ENCODE measurements at places on chromosomes 2 and 18.

DNA sequence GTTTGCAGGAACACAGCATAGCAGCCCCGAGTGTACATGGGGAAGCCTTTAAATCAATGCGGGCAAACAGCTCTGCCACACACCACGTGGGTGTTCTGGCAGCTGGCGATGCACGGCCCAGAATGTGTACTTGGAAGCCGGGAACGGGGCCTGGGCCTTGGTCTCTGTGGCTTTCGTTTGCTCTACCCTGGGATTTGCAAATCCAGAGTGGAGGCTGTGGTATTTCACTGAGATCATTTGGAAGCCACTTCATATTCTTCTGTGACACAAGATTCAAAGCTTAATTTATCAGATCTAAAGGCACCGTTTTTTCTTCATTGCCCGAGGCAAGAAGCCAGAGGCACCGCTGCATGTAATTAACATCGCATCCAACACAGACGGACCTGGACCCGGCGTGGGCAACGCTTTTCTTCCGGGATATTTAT, 246.3 kb upstream of the MYT1L start:
- DNase-seq = no peak

DNA sequence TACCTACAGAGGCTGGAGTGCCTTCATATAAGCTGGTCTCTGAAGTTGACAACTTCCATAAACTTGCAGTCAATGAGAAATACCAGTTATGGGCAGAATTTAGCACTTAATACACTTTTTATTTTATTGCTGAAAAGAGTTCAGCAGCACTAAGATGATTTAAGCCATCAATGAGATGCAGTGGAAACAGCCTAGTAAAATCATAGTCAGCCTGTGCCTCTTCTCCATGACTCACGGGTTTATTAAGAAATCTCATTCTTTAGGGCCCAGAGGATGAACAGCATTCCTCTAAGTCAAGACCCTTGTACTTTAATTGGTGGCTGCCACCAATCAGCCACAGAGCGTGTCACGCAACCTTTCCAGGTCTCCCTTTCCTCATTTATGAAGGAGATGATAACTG, 1357.9 kb upstream of the CELF4 start:
- DNase-seq = no peak

GRCh38 chr18:55236150-55236931, 277.1 kb upstream of the CCDC68 start:
- no peak for DNase-seq

DNA sequence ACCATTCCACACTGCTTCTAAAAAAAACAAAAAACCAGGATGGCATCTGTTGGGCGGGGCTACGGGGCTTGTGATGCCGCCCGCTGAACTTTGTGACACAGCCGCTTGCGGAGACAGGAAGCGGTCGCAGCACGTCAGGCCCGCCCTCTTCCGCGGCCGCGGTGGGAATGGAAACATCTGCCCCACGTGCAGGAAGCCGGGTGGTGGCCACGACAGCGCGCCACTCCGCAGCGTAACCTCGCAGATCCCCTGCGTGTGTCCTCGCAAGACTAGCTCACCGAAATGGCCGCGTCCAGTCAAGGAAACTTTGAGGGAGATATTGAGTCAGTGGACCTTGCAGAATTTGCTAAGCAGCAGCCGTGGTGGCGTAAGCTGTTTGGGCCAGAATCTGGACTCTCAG, 168.5 kb downstream of the SUCLG1 start:
- no peak for DNase-seq

DNA sequence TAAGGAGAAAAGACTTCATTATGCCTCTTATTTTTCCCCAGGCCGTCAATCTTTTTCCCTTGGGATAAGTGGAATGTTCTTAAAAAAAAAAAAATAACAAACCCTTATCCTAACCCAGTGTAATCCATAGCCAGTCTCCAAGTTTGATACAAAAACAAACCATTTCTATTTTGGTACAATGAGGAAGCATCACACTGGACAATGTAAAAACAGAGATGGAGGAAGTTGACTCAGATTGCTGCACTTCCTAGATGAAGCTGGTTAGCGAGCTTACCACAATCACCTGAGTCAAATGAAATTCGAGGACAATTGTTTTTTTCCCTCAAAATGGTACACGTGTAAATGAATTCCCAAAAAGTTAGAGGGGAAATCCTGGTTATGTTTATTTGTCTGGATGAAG, 259.7 kb downstream of the TCF4 start:
- no peak for DNase-seq

- DNase-seq = no peak
These were observed 208.4 kb upstream of the COL3A1 start for GRCh38 chr2:188765522-188766470.

GRCh38 chr18:8667846-8668245, 37.5 kb upstream of the MTCL1 start:
- no peak for DNase-seq

DNA sequence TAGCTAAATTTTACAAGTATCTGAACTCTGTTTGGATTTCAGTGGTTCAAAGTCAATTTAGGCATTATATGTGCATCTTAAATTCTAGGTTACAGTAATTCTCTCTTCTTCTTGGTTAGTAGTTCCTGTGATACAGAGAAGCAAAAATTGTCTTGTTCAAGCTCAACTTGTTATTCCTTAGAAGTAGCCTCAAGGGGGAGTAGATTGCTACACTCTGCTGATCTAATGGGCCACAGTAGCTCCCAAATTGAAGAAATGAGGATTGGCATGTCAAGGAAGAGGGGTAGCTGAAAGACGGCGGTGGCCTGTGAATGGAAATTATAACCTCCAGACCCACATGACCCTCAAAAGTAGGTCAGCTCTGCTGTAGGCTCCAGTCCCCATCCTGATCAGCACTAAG, 334.7 kb downstream of the HRH4 start:
- no peak for DNase-seq

GRCh38 chr2:231646476-231646875, 53.8 kb downstream of the TEX44 start:
- no peak for DNase-seq

DNA sequence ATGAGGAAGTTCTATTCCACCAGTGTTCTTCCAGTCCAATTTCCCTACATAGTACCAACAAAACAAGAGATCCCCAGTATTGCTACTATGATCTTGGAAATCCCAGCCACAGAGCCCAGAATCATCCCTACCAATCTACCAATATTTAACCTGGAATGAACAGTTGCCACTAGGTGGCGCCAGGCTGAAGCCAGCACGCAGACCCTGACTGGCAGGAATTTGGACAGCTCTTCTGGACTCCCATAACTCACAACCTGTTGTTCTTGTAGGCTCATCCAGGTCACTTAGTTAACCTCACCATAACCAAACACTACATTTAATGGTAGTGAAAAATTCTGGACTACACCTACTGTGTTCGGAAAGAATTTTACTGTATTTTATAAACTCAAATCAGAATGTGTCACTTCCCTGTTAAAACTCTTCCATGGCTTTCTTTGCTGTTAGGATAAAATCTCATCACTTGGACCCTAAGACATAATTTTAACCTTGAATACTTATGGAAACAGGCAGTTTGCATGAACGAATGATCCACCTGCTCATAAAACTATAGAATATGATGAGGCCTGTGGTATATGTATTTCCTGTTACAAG, 59.8 kb upstream of the SLC38A11 start:
- DNase-seq = peak; percentile 14

GRCh38 chr2:235268535-235268934, 225.3 kb upstream of the AGAP1 start:
- no peak for DNase-seq

GRCh38 chr18:76374330-76375281, 120.4 kb downstream of the ZNF516 start:
- DNase-seq = no peak

DNA sequence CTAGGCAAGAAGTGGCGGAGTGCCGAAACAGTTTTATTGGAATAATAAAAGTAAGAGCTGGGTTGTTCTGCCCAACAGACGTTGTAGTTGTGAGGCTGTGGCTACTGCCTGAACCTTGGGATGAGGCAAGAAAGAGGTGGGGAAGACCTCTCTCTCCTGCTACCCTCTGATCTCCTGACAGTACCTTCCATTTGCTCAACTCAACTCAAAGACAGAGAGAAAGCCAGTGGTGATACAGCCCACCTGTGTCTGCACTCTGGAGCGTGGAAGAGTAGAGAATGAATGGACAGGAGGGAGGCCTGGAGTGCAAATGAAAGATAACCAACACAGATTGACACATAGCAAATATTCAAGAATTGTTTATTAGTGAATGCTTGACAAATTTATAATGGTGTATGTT, 590.3 kb downstream of the NYAP2 start:
- DNase-seq = no peak

GRCh38 chr2:109382226-109382895, 231.4 kb downstream of the SEPTIN10 start:
- no peak for DNase-seq

DNA sequence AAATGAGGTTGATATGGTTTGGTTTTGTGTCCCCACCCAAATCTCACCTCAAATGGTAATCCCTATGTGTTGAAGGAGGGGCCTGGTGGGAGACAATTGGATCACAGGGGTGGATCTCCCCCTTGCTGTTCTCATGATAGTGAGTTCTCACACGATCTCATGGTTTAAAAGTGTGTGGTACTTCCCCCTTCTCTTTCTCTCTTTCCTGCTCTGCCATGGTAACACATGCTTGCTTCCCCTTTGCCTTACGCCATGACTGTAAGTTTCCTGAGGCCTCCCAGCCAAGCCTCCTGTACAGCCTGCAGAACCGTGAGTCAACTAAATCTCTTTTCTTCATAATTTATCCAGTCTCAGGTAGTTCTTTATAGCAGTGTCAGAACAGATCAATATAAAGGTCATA, 24.7 kb upstream of the FAM124B start:
- DNase-seq = no peak

- no peak for DNase-seq
These were observed 29.7 kb upstream of the CYTIP start for GRCh38 chr2:157473581-157473980.

- DNase-seq = no peak
These were observed 834.9 kb upstream of the SALL3 start for GRCh38 chr18:78144669-78145068.

DNA sequence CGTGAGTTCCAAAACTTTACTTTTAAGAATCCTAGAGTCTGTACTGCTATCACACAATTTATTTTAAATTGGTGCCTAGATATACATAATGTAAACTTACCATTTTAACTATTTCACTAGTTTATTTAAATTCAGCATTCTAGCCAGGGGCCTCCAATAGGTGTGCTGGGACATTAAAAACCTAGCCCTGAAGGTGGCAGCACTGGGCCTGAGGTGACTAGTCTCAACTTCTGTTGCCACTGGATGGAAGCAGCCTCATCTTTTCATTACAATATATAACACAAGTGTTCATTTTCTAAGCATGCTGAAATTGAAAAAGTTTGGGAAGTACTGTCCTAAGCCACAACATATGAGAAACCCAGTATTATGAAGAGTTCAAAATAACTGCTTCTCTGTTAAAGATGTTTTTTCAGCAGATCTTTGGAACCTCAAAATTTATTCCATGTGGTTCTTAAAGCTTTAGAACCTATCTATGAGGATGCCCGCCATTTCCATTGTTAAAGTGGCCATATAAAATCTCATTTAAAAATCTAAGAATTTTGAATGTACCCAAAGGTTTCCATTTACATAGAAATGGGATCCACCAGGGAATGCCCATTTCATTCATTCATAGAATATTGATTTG, 2.9 kb upstream of the RBBP8 start:
- peak; percentile 57 for DNase-seq

- no peak for DNase-seq
These were observed 39.4 kb downstream of the SCTR start for GRCh38 chr2:119484834-119485233.

DNA sequence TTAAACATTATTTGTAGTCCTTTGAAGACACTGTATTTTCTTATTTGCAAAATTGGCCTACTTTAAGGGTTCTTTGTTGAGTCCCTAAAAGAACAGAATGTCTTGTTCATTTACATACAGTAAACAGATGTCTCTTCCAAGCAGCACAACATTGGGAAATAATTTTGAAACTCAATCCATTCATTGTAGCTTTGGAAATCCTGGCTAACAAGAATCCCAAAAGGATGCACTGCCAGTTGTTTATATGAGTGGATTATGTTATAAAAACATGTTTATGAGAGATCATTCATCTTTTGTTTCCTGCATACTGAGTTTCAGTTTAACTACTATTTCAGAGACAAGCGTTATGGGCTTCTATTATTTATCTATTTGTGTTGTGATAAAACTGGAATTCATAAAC, 499.3 kb downstream of the PID1 start:
- DNase-seq = no peak

- DNase-seq = no peak
These were observed 10.2 kb downstream of the LPIN2 start for GRCh38 chr18:3002732-3003131.

All from activated T-helper 1 cell treated with anti-CD3 and anti-CD28 coated beads, Interleukin-2, amount 50 U/mL, for 16 hours (primary cell).